ENCODE measurements at places on chromosomes 1 and 21.

- no peak for DNase-seq
Measured at GRCh38 chr1:106986603-106987002, 69.9 kb upstream of the PRMT6 start.

DNA sequence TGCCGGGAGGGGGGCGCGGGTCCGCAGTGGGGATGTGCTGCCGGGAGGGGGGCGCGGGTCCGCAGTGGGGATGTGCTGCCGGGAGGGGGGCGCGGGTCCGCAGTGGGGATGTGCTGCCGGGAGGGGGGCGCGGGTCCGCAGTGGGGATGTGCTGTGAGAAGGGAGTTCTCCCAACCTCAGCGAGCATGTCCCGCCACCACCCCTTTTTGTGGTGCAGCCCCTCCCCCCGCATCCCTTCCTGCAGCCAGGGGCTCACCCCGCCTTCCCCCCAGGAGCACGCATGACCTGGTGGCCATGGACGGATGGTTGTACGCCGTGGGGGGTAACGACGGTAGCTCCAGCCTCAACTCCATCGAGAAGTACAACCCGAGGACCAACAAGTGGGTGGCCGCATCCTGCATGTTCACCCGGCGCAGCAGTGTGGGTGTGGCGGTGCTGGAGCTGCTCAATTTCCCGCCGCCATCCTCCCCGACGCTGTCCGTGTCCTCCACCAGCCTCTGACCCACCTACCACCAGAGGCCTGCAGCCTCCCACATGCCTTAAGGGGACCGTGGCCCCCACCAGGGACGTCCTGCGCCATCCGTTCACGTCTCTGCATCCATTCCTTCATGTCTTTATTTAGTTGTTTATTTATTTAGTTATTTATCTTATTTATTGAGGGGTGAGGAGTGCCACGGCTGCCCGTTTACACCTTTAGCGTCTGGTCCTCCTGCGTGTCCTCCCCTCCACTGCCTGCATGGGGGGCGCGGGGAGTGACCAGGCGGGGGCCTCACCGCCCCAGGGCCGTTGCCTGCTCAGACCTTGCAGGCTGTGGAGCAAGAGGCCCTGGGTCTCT lies 1.4 kb upstream of the PLEKHN1 start:
- no peak for DNase-seq

DNA sequence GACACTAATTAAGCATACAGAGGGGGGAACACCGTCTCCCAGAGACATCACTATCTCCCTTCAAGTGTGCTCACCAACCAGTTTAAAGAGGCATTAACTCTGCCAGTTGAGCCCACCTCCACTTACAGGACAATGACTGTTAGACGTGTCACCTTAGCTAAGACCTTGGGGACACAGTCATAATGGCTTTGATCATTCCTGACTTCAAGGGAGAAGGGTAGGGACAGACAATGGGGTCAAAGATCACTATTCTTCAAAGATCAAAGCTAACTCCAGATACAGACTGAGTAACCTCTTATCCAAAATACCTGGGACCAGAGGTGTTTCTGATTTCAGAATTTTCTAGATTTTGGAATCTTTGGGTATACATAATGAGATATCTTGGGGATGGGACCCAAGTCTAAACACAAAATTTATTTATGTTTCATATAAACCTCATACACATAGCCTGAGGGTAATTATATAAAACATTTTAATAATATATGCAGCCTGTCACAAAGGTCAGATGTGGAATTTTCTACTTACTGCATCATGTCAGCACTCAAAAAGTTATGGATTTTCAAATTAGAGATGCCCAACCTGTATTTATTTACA lies 246.1 kb downstream of the SLC45A1 start:
- no peak for DNase-seq

GRCh38 chr1:7454895-7455784 lies 316.0 kb upstream of the VAMP3 start:
- DNase-seq: no peak

- no peak for DNase-seq
Measured at GRCh38 chr1:246214708-246215509, 292.2 kb downstream of the SMYD3 start.
